ENCODE measurements at places on chromosomes 5 and 9.

DNA sequence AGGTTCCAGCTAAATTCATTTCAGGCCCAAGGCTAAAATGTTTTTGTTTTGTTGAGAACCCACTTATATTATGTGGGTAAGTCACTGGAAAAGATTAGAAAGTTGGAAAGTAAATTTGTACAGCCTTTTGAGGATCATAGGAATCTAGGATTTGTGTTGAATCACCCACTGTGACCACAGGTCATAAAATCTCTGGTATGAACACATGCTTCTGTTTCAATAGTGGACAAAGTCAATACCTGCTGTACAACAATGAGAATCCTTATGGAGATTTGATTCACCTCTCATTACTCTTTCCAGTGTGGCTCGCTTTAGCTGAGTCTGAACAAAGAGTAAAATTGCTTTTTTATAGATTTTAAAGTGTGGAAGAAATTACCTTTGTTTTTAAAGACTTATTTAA is 369.5 kb downstream of the TMEM167A start:
- DNase-seq, result no peak

GRCh38 chr9:114511978-114512874 is 7.0 kb upstream of the WHRN start:
- DNase-seq, result no peak

- DNase-seq, result no peak
Measured at GRCh38 chr5:133838286-133838685, 130.1 kb downstream of the C5orf15 start.

DNA sequence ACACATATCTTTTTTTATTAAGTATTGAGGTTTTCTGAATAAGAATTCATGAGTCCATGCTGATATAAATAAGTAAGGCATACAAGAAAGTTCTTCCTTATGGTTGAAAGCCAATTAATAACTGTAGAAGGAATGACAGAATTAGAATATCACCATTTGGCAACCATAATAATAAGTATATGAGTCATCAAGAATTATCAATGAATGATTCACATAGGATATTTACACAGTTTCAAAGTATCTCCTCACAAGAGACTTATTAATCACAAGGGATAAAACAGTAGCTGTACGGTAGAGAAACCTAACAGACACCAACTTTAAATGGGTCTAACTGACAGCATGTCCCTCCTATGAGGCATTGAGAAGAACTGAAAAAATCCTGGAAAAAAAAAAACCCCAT is 161.6 kb downstream of the NR3C1 start:
- no peak for DNase-seq

- no peak for DNase-seq
Measured at GRCh38 chr9:130150779-130151382, 21.3 kb upstream of the NCS1 start.

- peak; percentile 67 for DNase-seq
Measured at GRCh38 chr9:132978451-132979131, at the start of gene GFI1B. TSS of gene GFI1B (plus strand) at chr9:132978694. CDS start at chr9:132986679, 7,985 bp downstream.

GRCh38 chr5:57447658-57448057 is 35.0 kb downstream of the ACTBL2 start:
- DNase-seq, result no peak

GRCh38 chr5:172573986-172574870 is 66.8 kb upstream of the NEURL1B start:
- no peak for DNase-seq

DNA sequence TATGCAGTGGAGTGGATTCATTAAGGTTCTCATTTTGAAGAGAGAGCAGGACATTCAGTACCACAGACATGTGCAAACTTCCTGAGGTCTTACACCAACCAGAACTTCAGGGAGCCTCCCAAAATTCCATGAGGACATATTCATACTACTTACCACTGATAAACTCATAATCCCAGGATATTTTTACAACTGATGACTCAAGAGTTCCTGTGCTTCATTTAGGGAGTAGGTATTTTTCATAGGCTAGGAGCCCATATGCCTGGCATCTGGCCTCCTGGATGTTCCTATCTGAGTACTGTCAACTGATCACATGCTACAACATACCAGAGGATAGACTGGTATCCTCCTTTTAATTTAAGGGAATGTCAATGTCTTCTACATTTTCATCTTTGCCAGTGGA is 578.0 kb downstream of the EFNA5 start:
- no peak for DNase-seq

DNA sequence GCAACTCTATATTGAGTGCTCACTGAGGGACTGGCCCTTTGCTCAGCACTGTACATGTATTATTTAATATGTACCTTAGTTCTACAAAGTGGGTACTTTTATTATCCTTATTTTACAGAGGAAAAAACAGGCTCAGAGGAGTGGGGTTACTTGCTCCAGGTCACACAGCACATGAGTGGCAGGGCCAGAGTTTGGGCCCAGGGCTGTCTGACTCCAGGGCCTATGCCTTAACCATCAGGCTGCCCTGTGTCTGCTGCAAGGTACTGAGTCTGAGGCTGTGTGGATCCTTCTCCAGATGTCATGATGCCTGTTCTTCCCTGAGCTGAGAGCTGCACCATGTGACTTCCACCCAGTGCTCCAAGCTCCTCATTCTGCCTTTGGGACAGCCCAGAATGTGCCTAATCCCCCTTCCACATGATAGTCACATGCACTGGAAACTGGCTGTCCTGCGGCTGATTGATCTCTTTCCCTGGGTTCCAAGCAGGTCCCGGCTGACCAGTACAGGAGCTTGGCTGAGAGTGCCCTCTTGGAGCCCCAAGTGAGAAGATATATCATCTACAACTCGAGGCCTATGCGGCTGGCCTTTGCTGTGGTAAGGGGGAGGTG is 15.4 kb downstream of the TMEM268 start:
- DNase-seq, result no peak

- no peak for DNase-seq
Measured at GRCh38 chr5:168362097-168362885, 70.8 kb downstream of the WWC1 start.

GRCh38 chr9:114224247-114224610 is 68.9 kb downstream of the COL27A1 start:
- DNase-seq, result no peak

DNA sequence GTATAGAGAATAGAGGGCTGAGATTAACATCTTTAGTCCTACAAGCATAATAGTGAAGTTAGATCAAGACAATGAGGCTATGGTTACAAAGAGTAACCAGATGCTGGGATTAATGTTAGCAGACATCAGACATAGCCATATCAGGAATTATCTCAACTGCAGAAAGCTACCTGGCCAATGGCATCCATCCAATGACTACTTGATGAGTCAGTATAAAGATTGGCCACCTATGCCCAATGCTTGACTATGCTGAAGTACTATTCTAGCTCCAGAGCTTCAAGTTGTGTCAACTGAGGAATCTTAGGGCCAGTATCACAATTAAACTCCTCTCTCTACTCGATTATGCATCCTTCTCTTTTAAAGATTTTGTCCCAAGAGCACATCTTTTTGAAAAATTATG is 541.4 kb downstream of the PRELID2 start:
- DNase-seq, result no peak

GRCh38 chr5:127042593-127042992 is 12.2 kb upstream of the MARCHF3 start:
- DNase-seq, result no peak

GRCh38 chr5:130333089-130333488 is 428.8 kb downstream of the CHSY3 start:
- DNase-seq, result no peak

DNA sequence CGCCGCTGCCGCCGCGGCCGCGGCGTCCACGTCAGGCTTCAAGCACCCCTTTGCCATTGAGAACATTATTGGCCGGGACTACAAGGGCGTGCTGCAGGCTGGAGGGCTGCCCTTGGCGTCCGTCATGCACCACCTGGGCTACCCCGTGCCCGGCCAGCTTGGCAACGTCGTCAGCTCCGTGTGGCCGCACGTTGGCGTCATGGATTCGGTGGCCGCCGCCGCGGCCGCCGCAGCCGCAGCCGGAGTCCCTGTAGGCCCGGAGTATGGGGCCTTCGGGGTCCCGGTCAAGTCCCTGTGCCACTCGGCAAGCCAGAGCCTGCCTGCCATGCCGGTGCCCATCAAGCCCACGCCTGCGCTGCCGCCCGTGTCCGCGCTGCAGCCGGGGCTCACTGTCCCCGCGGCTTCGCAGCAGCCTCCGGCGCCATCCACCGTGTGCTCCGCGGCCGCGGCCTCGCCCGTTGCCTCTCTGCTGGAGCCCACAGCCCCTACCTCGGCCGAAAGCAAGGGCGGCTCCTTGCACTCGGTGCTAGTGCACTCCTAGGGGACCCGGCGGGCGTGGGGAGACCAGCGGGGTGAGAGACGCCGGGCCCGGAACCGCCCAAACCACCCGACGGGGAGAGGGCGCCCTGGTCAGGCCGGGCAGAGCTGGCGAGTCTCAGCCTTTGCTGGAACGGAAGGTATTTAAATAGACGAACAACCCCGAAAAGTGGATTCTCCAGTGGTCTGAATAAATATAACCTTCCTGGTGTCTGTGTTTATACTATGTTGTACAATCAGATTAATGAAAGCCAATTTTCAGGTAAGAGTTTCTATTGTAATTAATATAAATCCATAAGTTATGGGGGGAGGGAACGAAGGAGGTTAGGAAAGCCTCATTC is 1.2 kb downstream of the FOXB2 start:
- DNase-seq, result no peak

DNA sequence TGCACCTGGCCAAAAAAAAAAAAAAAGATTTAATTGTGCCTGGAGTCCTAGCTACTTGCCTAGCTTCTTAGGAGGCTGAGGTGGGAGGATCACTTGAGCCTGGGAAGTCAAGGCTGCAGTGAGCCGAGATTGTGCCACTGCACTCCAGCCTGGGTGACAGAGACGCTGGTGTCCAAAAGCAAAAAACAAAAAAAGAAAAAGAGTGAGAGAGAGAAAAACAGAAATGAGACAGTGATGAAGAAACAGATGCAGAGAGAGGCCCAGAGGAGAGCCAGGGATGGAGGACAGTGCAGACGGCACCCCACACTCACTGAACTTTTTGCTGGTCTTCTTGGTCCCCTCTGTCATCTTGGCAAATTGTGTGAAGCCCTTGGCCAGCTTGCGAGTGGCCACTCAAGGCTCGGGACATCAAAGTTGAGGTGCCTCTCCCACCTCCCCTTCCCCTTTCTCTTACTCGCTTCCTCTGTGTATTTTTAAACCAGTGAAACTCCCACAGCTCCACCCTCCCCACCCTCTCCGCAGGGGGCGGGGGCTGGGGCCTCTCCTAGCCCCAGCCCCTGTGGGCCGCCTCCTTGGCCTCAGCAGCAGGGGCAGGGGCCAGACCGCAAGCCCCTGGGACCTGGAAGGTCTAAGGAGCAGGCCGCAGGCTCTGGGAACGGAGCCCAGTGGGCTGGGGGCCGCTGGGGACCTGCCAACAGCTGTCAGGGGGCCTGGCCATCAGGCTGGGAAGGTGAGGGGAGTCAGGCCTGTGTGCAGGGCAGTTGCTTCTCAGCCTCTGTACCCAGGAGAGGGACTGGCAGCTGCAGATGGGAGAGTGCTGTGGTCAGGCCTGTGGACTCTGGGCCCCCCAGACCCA is at the start of gene SH2D3C:
SH2D3C (minus strand) TSS at position 387 of the 856 bp plus-strand sequence; CDS start at position 348, 39 bp downstream.
- peak; percentile 27 for DNase-seq

GRCh38 chr5:37836235-37836591 is 3.6 kb downstream of the GDNF start:
- no peak for DNase-seq

GRCh38 chr9:101893661-101894646 is 155.5 kb upstream of the GRIN3A start:
- no peak for DNase-seq

DNA sequence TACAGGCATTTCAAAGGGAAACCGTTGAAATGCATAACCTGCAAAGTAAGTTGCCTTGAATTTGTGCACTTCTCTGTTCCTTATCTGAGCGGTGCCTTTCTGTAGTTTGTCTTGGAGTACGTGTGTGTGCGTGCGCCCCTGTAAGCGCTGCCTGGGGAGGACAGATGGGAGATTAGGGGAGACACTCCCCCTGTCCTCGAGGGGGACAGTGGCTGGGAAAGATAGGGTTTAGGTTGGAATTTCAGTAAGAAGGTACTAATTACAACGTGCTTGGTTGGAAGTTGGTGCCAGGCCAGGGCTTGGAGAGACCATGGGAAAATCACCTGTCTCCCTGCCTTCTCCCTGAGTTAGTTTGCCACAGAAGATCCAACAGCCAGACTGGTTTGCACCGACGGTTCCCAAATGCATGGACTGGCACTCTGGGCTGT is 73.2 kb downstream of the PIK3R1 start:
- DNase-seq, result no peak

DNA sequence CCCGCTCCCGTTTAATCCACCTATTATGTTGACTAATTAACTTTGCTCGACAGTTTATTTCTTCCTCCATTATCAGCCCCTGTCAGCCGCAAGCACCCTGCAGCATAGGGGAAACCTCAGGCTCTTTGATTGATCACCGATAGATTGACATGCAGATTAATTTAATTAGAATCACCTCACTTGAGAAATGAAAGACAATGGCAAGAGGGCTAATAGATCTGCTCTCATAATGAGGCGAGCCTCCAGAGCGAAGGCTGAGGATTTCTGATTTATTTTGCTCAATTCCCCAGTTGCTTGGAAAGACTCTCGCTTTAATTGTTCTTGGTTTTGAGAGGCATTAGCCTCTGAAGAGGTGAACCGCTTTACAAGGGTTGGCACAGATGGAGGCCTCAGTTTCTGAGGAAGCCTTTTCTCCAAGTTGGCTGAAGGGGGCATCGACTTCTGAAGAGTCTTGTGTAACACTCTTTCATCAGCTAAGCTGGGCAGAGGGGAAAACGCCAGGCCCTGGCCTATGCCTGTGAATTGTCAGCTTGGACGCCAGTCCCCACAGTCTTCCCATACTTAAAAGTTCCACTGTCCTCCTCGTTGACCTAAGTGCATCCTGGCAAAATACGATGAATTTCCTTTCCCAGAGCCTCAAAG is 275.4 kb downstream of the EBF1 start:
- DNase-seq, result no peak

- DNase-seq, result no peak
Measured at GRCh38 chr5:105088961-105089360, 1526.4 kb upstream of the NUDT12 start.

- DNase-seq, result no peak
Measured at GRCh38 chr5:178469011-178469974, 120.9 kb downstream of the COL23A1 start.

DNA sequence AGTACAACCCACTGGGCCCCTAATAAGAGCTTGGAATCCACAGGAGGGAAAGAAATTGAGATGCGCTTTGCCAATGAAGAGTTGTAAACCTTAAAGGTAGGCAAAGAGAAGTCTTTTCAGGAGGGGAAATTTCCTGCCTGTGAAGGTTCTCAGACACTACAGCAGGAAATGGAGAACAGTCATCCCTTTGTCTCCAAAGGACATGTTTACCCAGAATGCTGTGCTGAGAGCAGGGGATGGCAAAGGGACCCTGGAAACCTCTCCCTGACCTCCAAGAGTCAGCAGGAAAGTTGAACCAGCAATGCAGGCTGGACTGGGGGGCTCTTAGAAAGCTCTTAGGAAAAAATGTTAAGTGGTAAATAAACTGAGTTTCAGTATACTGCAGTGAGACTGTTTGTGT is 103.2 kb downstream of the AK8 start:
- no peak for DNase-seq

- DNase-seq, result no peak
Measured at GRCh38 chr5:146409054-146409671, 38.0 kb upstream of the TCERG1 start.

GRCh38 chr5:28743025-28743715 is 1704.8 kb upstream of the CDH9 start:
- DNase-seq, result no peak

All from GF-D8 (cell line).